ENCODE measurements at places on chromosomes 6 and 20.
A peak's percentile ranks its signal among the peaks of the same experiment; 100 is the strongest.

- DNase-seq, result no peak
Measured at GRCh38 chr6:169339731-169340309, 86.2 kb upstream of the THBS2 start.

GRCh38 chr6:106286746-106287145 lies 38.8 kb downstream of the ATG5 start:
- DNase-seq, result no peak

DNA sequence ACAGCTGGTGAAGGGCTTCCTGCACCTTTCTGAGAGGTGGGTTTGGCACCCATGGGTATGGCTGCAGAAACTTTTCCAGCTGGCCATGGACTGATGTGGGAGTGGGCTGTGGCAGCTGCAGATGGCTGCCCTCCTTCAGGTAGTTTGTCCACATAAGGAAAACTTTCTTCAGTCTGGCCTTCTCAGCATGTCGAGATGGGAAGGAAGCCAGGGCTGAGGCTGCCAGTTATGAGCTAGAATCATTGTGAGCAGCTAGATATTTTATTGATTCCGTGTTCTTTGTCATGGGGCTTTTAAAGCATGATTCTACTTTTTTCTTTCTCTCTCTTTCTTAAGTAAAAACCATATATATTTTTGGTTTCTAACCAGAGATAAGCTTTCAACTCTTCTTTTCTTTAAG lies 16.6 kb downstream of the NKX2-4 start:
- DNase-seq, result no peak

GRCh38 chr6:37134396-37135191 lies 35.4 kb upstream of the PIM1 start:
- no peak for DNase-seq

DNA sequence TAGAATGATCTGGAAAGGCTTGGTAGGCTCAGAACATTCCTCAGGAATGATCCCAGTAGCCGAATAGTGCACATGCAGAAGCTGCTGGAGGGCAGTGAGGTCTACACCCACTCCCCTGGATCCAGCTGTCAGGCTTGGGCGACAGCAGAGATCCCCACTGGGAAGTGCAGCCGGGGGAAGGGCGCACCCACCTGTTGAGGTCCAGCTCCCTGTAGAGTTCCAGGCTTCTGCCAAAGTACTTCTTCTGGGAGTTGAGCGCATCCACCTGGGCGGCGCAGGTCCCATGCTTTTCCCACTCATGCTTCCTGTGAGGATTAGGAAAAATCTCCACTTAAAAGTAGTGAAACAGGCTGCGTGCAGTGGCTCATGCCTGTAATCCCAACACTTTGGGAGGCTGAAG lies 17.6 kb downstream of the RNASET2 start:
- DNase-seq, result no peak

- DNase-seq, result no peak
Measured at GRCh38 chr6:279341-280029, 12.8 kb upstream of the DUSP22 start.

DNA sequence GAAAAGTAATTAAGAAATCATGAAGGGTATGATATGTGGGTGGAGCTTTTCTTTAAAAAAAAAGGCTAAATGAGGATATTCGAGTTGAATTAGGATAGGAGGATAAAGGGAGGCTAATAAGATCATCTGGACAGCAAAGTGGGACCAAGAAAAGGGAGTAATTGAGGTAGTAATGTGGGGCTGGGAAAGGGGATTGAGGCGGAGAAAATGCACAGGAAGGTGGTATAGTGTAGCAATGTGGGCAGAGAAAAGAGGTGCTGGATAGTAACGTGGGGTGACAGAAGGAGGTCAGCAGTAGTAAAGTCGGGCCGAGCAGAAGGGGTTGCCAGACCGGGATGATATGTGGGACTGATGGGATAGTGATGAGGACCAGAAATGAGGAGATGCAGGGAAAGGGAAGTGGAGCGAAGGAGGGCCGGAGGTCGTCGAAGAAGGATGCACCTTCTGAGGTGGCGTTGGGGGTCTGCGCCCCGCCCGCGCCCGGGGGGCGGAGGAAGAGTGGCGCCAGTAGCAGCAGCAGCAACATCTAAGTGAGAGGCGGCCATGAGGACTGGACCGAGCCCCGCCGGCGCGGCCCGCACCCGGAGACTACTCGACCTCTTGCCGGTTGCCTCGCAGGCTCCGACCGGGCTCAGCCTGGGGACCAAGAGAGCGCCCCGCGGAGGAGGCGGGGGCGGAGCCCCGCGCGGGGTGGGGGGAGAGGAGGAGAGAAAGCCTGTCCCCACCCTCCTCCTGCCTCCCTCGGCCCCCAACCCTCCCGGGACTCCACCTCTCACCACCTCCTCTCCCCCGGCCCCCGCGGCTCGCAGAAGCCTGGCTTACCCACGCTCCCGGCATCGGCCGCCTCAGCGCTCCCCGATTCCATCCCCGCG lies 887 bp downstream of the GABBR1 start:
- DNase-seq, result peak; percentile 51

- no peak for DNase-seq
Measured at GRCh38 chr6:32371229-32371628, 474 bp downstream of the TSBP1 start.

GRCh38 chr6:43997345-43997677 lies 129.9 kb downstream of the MRPL14 start:
- no peak for DNase-seq

DNA sequence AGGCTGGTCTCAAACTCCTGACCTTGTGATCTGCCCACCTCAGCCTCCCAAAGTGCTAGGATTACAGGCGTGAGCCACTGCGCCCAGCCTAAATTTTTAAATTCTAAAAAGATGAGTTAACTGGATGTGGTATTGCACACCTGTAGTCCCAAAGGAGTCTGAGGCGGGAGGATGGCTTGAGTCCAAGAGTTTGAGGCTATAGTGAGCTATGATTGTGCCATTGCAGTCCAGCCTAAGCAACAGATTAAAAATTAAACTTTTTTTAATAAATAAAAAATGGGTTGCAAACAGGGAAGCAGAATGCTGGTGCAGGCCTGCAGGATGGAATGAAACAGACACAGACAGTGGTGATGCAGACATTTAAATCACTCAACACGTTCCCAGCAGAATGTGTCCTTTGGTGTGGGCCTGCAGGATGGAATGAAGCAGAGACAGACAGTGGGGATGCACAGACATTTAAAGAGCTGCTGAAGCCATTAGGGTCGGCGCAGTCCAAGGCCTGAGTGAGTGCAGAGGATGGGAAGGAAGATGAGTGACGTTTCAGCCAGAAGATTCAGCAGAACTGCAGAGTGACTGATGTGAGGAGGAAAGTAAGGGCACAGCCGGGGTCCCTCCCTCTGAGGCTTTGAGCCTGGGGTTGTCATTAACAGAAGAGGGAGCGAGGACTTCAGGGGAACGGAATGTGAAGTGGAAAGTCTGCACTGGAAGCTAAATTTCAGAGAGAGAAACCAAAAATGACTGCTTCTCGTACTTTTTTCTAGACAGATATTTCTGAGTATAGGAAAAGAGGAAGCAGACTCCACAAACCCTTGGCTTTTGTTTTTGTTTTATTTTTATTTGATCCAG lies 117.5 kb downstream of the RIN2 start:
- DNase-seq, result no peak

DNA sequence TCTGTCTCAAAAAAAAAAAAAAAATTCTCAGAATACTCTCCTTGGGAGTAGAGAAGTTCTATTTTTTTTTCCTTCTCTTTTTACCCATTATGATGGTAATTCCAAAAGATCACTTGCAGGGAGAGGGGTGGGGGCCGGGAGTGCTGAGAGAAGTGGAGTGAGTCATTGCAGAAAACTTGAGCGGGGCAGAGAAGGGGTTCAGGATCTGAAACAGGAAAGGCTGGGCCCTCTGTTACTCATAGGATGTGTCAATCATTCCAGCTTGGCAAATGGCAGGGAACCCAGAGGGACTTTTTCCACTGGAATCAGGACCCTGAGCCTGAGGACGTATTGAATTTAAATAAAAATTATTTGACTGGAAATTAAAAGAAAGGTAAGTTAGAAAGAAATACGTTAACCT lies 111.4 kb upstream of the ARMC2 start:
- no peak for DNase-seq

- no peak for DNase-seq
Measured at GRCh38 chr6:27066381-27066780, 181.1 kb upstream of the PRSS16 start.

GRCh38 chr6:85008296-85009009 lies 244.1 kb upstream of the TBX18 start:
- no peak for DNase-seq

GRCh38 chr6:111782192-111782809 lies 91.0 kb downstream of the FYN start:
- DNase-seq, result no peak

GRCh38 chr20:19344341-19344740 lies 131.9 kb downstream of the SLC24A3 start:
- no peak for DNase-seq

- no peak for DNase-seq
Measured at GRCh38 chr6:48928937-48929336, 534.1 kb downstream of the MMUT start.

DNA sequence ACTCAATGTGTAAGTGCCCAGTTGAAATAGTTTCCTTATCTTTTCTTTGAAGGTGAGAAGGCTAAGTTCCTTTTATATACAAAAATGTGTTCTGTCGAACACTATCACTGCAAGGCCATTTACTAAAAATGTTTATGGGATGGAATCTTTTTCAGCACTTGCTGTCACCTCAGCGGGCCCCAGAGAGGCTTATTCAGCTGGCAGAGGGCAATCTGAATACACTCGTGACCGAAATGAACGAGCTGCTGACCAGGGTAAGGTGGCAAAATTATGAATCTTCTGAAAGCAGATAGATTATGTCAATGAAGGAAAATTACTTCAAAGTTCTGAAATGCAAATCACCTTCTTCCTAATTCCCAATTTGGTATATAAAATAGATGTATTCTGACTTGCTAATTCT lies 340.2 kb downstream of the ARHGAP18 start:
- no peak for DNase-seq

DNA sequence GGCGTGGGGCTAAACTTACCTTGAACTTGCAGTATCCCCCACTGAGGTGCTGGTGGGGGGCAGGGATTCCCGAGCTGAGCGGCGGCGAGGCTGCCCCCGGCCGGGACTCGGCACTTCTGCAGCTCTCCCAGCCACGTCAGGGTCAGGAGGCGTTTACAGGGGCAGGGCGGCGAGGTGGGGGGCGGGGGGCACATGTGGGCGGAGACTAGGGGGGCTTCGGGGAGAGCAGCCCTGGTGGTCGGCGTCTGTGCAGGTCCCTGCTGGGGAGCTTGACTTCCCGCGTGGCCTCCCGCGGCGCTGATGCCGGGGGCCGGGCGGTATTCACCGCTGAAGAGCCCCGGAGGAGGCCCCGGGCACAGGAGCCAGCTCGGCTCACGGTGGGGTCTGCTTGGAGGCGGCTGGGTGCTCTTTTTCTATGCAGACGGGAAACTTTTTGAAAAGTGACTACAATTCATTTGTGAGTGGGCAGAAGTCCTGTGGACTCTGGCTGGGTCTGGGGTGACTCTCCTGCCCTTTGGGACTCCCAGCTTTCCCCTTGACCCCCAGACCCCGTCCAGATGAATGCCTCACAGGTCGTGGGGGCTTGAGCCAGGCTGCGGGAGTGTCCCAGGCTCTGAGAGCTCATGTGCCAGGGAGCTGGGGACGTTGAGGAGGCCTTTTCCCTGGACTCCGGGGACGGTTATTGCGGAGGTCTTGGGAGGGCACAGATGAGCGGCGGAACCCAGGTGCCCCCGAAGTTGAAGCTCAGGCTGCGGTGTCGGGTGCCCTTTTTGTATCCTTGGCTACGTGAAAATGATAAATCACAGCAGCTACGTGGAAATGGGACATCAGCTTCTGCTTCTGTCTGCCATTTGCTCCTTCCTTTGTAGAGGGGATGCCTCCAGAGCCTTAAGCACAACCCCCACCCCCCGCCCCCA lies 75.9 kb upstream of the GATA5 start:
- DNase-seq, result no peak

- DNase-seq, result no peak
Measured at GRCh38 chr6:37127961-37128862, 41.7 kb upstream of the PIM1 start.

- DNase-seq, result no peak
Measured at GRCh38 chr6:141482796-141483597, 649.7 kb upstream of the GJE1 start.

GRCh38 chr6:170045563-170045960 lies 245.3 kb downstream of the DLL1 start:
- DNase-seq, result no peak

DNA sequence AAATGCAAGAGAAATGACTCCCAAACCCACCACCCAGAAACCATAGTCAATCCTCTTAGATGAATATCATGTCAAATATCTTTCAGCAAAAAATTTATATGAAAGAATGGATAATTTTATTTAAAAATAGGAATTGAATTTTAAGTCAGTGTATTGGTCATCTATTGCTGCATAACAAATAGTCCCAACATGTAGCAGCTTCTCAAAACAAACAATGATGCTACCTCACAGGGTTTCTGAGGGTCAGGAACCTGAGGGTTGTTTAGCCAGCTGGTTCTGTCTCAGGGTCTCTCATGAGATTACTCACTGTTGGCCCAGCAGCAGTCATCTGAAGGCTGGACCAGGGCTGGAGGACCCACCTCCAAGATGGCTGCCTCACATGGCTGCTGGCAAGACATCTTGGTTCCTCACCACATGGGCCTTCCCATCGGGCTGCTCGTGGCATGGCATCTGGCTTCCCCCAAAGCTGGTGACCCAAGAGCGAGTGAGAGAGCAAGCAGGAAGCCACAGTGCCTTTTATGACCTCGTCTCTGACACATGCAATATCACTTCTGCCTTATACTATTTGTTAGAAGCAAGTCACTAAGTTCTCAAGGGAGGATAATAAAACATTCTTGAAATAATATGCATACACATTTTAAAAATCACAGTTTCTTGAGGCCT lies 36.3 kb downstream of the BANF2 start:
- DNase-seq, result no peak

DNA sequence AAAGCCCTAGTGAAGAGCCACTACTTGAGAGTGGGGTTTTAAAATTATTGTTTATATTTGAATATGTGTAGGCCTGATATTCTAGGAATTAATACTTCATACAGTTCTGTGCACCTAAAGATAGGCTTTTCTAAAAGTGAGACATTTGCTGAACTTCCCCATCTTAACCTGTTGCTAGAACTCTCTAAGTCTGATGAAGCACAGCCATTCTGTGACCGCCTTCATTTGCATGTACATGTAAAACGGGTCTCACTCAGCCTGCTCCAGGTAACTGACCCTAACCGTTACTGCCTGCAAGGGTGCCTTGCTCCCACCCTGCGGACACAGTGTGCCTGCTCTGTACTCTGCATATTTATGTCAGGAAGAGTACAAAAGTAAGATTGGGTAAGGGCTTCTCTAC lies 44.3 kb upstream of the IRF4 start:
- no peak for DNase-seq

- no peak for DNase-seq
Measured at GRCh38 chr20:45044084-45044573, 56.8 kb downstream of the KCNS1 start.

DNA sequence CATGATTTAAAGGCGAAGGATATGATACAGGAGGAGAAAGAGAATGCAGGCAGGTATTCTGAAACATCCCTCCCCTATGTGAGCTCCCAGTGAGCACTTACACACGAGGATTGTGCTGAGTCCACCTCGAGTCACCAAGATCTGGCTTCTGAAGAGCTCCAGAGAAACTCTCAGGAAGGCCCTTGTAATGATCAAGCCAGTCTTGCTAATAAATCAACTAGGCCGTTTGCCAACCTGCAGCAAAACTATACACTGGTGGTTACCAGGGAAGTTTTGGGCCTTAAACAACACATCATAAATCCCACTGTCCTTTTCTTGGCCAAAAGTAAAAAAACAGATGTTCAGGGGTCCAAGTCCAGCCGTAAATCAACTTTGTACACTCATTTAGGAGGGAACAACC lies 79.2 kb downstream of the STXBP5 start:
- DNase-seq, result no peak

Measured in activated CD4-positive, CD25-positive, alpha-beta regulatory T cell treated with anti-CD3 and anti-CD28 coated beads, Interleukin-2, amount 50 U/mL, for 72 hours (primary cell).